Calu3 (cell line): ENCODE measurements at places on chromosomes 11 and 22. TPM values are rescaled to one million over a fixed set of nuclear protein-coding genes. Genes with fewer than 3 reads are reported as not detected.
A peak's percentile ranks its signal among the peaks of the same experiment; 100 is the strongest.

Gene C22orf42
- total RNA-seq: not detected in 2 replicates

Gene APOBEC3H
- total RNA-seq: not detected in 2 replicates

Gene SHANK3
- total RNA-seq: 2.1 and 2.5 TPM in 2 replicates

DNA sequence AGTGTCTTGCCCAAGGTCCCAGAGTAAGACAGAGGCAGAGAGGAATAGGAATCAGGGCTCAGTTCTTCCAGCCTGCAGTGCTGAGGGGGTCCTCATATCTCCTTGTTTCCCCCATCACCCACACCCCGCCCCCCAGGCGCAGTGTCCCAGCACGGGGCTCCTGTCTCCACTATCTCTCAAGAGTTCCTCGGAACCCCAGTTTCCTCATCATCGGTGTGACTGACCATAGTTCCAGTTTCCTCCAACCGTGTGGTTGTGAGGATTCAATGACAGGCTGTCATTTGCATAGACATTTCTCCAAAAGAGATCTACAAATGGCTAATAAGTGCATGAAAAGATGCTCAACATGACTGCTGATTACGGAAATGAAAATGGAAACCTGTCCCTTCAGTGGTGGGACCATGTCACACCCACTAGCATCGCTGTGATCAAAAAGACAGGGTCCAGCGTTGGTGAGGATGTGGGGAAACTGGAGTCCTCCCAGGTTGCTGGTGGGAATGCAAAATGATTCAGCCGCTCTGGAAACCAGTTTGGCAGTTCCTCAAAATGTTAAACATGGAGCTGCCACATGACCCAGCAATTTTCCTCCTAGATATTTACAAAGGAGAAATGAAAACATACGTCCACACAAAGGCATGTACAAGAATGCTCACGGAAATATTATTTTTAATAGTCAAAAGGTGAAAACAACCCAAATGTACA lies 31.8 kb upstream of the PDGFB start:
- no peaks in the 10 kb centered on the region for H3K27me3 ChIP-seq
- H3K4me1 ChIP-seq: no peaks in the 10 kb centered on the region
- DNase-seq: no peak
- H3K36me3 ChIP-seq: no peaks in the 10 kb centered on the region

DNA sequence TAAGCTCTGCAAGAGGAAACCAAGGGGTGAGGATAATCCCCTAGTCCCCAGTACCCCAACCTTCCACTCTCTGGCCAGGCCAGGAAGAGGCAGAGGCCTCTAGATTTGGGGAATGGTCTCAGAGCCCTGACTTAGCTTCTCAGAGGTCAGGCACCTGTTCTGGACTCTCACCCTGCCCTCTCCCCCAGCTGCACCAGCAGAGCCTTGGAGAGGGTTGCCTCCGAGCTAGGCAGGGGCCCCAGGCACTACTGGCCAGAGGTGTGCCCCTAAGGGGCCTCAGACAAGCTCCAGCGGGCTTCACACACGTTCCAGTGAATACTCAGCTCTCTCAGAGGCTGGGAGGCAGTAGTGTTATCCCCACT lies 8.0 kb downstream of the FREY1 start:
- peak overlapping the region; percentile 69 for H3K4me3 ChIP-seq
- no peak overlapping the region for H3K27ac ChIP-seq
- peaks cover 41% of the 10 kb centered on the region for H3K27me3 ChIP-seq
- H3K36me3 ChIP-seq: peaks cover 25% of the 10 kb centered on the region
- DNase-seq: no peak
- H3K4me1 ChIP-seq: peaks cover 10% of the 10 kb centered on the region
